ENCODE measurements at places on chromosomes 12 and 14. TPM values are rescaled to one million over a fixed set of nuclear protein-coding genes. Genes with fewer than 3 reads are reported as not detected.
A peak's percentile ranks its signal among the peaks of the same experiment; 100 is the strongest.

GRCh38 chr12:11773889-11774677 lies 124.6 kb downstream of the ETV6 start:
- DNase-seq = no peak

- no peak for DNase-seq
These were observed 2.1 kb downstream of the TTC6 start for GRCh38 chr14:37597538-37597913.

DNA sequence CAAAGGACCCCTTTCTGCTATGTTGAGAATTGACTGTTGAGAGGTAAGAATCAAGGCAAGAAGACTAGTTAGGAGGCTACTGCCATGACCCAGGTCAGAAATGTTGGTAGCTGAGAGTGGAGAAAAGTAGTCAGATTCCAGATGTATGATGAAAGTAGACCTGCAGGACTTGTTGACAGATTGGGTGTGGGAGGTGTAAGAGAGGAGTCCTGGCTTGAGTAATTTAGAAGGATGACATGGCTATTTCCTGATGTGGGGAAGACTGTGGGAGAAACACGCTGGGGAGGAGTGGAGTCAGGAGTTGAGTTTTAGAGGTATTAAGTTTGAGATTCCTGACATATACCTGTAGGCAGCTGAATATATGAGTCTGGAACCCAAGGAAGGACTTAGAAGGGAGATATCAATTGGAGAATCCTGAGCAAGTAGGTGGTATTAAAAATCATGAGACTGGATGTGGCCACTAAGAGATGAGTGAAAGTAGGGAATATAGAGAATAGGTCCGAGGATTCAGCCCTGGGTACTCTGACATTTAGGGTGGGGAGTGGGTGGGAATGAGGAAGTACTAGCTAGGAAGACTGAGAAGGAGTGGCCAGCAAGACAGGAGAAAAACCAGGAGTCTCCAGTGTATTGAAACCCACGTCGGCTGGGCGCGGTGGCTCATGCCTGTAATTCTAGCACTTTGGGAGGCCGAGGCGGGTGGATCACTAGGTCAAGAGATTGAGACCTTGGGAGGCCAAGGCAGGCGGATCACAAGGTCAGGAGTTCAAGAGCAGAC lies 12.6 kb upstream of the DDX47 start:
- DNase-seq = no peak

DNA sequence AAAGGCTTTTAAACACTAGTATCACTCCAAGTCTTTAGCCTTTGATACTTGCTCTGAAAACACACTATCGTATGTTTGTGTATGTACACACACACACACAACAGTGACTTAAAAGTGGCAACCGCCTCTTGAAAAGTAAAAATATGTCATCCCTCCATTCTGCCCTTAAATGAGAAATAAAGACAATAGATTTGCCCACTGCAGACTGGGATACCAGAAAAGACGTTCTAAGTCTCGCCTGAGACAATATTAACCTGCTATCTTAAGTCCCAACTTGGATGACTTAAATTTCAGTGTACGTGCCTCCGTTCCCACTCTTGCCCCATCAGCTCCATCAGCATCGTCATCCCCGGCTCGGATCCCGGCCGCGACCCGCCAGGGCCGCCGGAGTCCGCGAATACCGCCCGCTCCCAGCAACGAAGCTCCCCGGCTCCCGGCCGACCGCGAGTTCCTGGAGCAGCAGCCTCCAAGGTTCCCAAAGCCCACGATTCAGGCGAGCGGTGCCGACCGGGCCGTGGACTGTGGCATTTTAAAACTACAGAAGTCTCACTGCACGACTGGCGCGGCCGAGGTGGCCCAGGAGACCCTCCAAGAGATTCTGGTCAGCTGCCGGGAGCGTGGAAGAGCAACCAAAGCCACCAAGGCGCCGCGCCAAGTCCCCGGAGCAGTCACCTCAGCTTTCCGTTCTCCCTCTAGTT lies 2.8 kb upstream of the ARID2 start:
- DNase-seq = peak; percentile 7

Gene MUCL1
- not detected for polyA plus RNA-seq

Measured in renal pelvis (tissue), 12 donors.